ENCODE measurements at places on chromosomes 2 and 18.

GRCh38 chr2:230688490-230688889 lies 24.2 kb upstream of the CAB39 start:
- DNase-seq, result no peak

DNA sequence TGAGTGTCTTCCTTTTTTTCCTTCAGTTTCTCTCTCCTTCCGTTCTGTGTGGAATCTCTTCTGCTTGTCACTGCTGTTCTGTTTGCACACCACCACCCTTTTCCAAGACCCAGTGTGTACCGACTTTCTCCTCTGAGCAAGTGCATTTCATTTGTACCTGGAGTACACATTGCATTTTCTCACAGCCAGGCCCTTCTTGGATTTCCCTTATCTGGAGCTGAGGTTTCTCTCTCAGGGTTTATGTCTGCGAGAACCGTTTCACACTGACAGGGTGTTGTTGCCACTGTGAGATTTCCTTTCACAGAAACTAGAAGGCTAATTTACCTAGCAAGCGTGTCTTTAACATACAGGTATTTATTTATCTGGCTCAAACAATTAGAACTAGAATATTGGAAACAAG lies 26.2 kb downstream of the NCOA1 start:
- DNase-seq, result no peak

DNA sequence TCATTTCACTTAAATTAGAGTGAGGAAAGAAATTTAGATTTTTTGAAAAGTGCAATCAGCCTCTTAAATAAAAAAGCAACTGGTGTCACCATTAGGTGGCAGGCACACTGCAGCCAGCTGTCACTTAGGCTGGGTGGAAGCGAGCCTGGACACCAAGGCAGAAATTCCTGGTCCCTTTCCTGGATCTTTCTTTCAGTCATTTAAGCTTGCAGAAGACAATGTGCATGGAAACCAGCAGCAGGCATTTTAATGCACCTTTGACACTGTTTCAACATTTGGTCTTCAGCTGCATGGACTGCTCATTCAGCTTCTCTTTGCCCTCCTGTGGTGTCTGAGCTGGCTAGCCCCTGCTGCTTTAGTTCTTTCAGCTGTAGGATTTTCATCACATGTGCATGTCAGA lies 61.0 kb downstream of the AQP4 start:
- DNase-seq, result peak; percentile 3

- DNase-seq, result no peak
Observed at GRCh38 chr2:41736105-41736567, 311.7 kb upstream of the PKDCC start.

DNA sequence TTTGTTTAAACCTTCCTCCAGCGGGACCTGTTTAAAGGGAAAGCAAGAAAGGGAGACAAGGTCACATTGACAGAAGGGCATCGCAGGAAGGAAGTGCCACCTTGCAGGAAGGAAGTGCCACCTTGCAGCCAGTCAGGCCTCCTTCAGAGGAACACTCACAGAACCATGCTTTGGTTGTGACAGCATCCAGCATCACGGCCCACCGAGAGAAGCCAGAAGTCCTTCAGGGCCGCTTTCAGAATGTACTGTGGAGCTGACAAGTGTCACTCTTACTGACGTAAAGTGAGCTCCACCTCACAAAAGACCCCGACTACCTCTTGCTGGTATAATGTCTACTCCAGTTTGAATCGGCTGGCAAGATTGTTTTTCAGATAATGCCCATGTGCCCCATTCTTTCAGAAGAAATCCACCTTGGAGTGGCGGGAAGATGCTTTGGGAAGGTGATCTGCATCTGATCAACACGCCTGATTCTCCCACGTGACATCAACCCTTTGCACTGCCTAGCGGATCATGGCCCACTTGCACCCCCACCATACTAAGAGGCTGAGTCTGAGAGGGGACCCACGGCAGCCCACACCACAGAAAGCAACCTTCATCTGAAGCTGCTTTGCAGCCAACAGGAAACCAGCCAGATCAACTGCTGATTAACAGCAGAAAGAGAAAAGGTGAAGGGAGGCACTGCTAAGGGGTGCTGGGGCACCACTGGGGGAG lies 99.8 kb downstream of the UXS1 start:
- DNase-seq, result no peak

- no peak for DNase-seq
Observed at GRCh38 chr2:97708608-97709007, 4.8 kb upstream of the ZAP70 start.

- DNase-seq, result no peak
Observed at GRCh38 chr2:103387888-103388287, 626.1 kb downstream of the TMEM182 start.

DNA sequence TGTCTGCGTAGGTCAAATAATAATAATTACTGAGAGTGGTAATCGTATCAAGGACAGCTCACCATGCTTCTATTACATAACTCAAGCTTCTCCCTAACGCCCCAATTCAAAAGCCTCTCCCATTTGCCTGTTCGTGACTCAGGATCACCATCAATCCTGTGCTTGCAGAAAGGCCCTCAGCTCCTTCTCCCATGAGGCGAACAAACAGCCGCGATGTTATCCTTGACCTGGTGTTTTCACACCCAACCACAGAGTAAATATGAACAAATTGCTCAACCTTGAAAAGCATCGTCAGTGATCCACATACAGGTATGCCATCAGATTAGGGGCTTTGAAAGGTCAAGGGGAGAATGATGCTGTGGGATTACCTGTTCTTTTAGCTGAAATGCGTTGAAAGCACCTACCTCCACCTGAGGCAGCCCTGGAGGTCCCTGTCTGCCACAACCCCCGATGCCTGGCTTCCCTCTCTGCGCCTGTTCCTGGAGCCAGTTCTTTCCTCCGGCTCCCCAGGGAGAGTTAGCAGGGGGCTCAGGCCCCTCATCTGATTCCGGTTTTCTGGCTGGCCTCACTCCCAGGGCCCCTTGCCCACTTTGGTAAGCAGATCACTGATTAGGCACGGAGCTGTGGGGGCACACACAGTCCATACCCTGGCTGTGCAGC lies 39.1 kb upstream of the ODC1 start:
- no peak for DNase-seq
